ENCODE measurements at places on chromosomes 11 and 22.

- DNase-seq, result no peak
Measured at GRCh38 chr22:38193580-38193979, 8.2 kb upstream of the MAFF start.

GRCh38 chr11:66904561-66904960, 47.7 kb downstream of the LRFN4 start:
- no peak for DNase-seq

DNA sequence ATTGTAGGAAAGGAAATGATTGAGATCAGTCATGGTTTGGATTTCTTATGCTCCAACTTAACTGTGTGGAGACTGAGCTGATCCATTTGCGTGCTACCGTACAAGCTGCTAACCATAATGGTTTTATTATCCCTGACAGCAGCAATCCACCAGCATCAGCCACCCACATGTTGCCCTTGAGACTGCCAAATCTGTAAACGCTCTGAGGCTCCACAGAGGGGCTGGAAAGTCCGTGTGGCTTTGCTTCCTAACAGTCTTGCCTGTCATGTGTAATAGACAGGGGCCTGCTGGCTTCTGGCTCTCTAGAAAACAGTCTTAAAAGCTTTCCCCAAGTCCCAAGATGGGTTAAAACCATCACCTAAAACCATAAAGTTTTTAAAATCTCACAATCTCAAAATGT, 30.1 kb downstream of the ATG16L2 start:
- DNase-seq, result no peak

GRCh38 chr22:44479662-44480061, 18.4 kb downstream of the RTL6 start:
- DNase-seq, result no peak

GRCh38 chr11:107957109-107957588, 28.9 kb downstream of the RAB39A start:
- no peak for DNase-seq

DNA sequence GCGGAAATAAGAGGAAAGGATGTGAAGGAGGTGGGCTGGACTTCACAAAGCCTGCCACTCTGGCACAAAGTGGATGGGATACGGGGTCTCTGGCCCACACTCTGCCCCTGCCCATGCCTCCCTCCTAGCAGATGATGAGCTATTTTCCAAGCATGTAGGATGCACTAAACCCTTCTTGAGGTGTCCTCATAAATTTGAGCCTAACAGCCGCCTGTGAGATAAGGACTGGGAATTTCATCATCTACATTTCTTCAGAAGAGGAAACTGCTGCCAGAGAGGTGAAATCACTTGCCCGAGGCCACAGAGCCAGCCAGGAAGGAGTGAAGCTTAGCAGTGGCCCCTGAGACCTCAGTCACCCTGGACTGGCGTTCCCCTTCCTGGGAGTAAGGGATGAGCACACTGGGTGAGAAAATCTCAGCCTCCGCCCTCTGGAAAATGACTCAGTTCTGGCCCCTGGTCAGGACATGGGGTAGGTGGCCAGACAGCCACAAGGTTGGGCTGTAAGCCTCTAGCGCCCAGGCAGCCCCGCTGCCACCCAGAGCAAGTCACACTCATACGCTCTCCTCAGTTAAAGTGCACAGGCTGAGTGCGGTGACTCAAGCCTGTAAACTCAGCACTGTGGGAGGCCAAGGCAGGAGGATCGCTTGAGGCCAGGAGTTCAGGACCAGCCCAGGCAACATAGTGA, 27.9 kb downstream of the MB start:
- DNase-seq, result no peak

- DNase-seq, result no peak
Measured at GRCh38 chr22:43867839-43868635, 5.7 kb upstream of the SULT4A1 start.

GRCh38 chr11:118358071-118358470, 1.3 kb upstream of the UBE4A start:
- no peak for DNase-seq

- no peak for DNase-seq
Measured at GRCh38 chr11:45930031-45930794, 7.8 kb downstream of the LARGE2 start.

DNA sequence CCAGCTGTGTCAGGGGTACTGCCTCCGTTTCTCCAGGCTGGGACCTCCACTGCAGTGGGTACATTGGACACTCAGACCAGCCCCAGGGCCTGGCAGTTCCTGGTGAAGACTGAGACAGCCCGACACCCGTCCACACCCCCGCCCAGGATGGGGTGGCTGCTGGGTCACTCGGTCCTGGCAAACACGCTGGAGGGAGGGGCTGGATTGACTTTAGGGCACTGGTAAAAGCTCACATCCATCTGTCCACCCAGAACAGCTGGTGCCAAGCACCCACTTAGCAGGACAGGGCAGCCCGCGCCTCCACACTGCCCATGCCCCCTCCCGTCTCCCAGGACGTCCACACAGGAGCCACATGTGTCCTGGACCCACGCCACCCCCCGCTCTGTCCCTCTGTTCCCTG, 10.7 kb upstream of the TBX1 start:
- no peak for DNase-seq

DNA sequence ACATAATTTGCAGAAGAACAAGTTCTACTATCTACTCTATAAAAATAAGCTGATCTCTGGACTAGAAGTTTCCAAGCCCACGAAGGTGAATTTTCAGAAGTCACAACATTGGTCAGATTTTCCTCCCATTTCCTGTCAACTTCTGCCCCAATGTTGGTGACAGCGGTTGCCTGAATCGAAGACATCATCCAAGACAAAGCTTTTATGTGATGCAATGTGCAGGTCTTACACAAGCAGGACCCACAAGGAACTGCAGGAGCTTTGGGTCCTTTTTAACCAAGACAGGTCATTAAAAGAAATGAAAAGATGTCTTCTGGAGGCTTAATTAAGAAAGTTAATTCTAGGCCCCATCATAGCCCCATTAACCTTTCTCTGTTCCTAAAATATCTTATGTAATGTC, 125.6 kb upstream of the BLID start:
- no peak for DNase-seq

- DNase-seq, result no peak
Measured at GRCh38 chr11:48055292-48056132, 75.2 kb downstream of the PTPRJ start.

GRCh38 chr11:123034597-123034996, 27.3 kb downstream of the HSPA8 start:
- no peak for DNase-seq

GRCh38 chr11:75384438-75385080, 14.8 kb upstream of the RPS3 start:
- peak; percentile 67 for DNase-seq

DNA sequence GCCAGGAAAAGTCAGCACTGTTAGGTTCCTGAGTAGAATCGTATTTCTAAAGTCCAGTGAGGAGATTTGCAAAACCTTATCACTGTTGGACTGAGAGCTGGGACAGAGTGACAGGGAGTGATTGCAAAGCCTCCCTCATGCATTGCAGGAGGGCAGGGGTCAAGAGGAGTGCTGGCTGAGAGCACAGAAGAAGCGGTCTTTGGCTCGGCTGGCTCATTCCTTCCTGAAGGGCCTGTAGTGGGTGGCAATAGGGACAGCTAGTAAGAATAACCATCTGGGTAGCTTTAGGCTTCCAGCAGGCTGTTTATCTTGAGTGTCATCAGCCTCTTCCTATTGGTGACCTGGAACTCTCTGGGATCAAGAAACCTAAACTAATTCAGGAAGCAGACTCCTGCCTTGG, 53.4 kb downstream of the CD44 start:
- DNase-seq, result no peak

DNA sequence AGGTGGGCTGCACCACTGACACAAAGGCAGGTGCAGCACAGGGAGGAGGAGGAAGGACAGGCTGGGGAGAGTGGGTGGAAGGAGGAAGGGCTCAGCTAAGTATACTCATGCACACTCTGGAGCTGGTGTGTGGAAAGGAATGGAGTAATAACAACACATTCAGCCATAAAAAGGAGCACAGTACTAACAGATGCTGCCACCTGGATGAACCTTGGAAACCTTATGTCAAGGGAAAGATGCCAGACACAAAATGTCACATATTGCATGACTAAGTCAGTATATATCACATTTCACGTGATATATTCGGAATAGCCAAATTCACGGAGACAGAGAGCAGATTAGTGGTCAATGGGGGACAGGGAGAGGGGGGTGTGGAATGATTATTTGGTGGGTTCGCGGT, 389.6 kb upstream of the SYN3 start:
- no peak for DNase-seq

GRCh38 chr11:109508943-109509342, 87.0 kb downstream of the C11orf87 start:
- no peak for DNase-seq

DNA sequence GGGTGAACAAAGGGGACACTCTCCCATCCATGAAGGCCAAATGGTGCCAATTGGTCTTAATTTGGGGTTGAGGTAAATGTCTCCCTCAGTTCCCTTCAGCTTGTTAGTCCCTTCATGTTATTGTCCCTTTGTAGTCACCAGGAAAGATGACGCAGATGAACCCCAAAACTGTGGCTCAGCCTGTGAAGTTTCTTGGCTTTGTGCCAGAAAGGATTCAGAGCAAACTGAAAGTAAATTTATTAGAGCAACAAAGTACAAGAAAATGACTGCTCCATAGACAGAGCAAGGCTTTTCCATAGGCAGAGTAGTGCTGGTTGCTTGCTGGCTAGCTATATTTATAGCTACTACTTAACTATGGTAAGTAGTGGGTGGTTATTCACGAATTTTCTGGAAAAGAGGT, 16.7 kb downstream of the OR4C3 start:
- no peak for DNase-seq

- no peak for DNase-seq
Measured at GRCh38 chr11:29449281-29450074, 567.4 kb downstream of the KCNA4 start.

DNA sequence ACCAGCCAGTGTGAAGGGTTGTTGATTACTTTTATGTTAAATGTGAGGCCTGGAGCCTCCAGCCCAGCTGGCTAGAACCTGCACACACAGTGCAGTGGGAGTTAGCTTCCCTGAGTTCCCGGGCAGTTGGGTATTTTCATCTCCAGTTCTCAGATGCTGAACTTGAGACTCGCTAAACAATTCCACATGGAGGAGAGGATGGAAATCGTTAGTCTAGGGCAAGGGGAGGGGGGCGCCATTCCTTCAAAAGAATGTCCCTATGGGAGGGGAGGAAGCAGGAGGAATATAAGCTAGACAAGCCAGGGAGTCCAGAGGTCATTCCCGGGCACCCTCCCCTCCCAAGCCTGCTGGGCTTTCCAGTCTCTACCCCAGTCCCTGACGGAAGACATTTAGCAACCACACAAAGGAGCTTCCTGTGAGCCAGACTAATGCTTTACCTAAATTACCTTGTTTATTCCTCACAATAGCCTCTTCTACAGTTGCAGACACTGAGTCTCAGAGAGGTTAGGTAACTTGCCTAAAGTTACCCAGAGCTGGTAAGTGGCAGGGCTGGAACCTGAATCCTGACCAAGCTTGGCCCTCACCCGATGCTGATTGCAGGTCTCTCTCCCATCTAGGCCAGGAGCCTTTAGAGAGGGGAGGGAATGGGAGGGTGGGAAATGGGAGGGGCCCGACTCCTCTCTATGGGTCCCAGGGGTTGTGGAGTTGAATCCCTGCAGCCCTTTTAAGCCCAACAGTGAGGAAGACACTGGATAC, 1.9 kb upstream of the TSKU start:
- DNase-seq, result no peak

GRCh38 chr11:10450462-10451425, 4.3 kb upstream of the AMPD3 start:
- peak; percentile 26 for DNase-seq
